ENCODE measurements at places on chromosomes 1 and 21.

DNA sequence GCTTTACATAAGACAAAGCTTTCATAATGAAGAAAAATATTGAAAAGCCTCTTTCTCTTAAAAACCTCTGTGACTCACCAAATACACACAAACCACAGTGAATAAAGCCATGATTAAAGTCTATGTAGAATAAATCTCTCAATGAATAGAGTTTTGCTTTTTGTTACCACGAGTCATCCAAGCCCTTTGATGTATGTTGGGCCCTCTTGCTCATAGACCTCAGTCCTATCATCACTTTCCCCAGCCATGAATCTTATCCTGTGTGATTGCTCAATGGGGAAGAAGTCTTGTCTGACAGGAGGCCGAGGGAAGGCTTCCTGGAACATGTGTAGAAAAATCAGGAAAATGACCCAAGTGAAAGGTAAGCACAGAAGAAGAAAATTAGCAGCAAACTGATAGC is 60.8 kb downstream of the NGF start:
- DNase-seq: no peak

GRCh38 chr1:108829498-108829916 is 27.4 kb downstream of the AKNAD1 start:
- DNase-seq: no peak

DNA sequence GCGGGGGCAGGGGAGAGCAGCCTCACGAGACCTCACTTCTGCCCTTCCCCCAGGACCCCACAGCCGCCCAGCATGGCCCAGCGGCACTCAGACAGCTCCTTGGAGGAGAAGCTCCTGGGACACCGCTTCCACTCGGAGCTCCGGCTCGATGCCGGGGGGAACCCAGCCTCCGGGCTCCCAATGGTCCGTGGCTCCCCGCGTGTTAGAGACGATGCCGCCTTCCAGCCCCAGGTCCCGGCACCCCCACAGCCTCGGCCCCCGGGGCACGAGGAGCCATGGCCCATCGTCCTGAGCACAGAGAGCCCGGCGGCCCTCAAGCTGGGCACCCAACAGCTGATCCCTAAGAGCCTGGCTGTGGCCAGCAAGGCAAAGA is 8.5 kb downstream of the ARHGEF16 start:
- DNase-seq: no peak

GRCh38 chr1:2460203-2460602 is 15.9 kb upstream of the PLCH2 start:
- DNase-seq: no peak

DNA sequence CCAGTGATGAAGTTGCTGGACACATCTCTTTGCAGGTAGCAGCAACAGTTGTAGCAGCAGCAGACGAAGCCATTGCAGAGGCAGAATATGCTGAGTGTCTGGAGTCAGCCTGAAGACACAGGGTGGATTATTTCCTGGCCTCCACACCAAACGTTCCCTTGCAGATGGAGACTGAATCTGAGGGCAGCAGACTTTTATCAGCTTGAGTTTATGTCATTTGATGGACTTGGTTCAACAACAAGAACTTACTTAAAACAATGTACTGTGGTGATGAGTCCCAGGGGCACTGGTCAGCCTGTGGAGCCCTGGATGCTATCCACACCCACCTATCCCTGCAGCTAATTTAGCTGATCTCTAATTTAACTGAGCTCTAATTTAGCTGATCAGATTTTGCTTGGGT is 17.1 kb upstream of the MPZL1 start:
- DNase-seq: no peak

GRCh38 chr1:225777058-225777582 is 506 bp upstream of the SRP9 start:
- no peak for DNase-seq

DNA sequence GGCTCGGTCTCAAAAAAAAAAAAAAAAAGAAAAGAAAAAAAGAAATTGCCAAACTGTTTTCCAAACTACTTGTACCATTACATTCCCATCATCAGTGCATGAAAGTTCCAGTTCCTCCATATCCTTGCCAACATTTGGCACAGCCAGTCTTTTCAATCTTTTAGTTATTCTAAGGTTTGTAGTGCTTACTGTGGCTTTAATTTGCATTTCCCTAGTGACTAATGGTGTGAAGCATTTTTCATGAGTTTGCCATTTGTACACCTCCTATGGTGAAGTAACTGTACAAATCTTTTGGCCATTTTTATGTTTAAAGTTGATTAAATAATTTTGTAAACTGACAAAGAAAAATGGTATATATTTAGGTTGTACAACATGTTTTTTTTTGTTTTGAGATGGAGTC is 70.7 kb downstream of the DEGS1 start:
- DNase-seq: no peak

DNA sequence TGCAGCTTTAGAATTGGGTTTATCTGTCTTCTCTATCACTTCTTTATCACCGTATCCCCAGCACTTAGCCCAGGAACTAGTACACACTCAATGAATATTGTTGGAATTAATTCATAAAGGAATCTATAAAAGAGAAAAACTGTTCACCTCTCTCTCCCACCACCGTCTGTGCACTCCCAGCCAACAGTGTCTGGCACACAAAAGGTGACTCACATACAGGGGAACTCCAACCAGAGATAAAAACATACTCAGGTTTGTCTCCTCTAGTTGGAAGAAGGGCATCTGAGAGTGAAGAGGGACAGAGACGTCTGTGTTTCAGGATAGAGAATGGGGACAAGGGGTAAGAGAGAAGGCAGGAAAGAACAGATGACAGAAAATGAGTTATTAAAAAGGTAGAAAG is 10.0 kb downstream of the ITLN1 start:
- no peak for DNase-seq

DNA sequence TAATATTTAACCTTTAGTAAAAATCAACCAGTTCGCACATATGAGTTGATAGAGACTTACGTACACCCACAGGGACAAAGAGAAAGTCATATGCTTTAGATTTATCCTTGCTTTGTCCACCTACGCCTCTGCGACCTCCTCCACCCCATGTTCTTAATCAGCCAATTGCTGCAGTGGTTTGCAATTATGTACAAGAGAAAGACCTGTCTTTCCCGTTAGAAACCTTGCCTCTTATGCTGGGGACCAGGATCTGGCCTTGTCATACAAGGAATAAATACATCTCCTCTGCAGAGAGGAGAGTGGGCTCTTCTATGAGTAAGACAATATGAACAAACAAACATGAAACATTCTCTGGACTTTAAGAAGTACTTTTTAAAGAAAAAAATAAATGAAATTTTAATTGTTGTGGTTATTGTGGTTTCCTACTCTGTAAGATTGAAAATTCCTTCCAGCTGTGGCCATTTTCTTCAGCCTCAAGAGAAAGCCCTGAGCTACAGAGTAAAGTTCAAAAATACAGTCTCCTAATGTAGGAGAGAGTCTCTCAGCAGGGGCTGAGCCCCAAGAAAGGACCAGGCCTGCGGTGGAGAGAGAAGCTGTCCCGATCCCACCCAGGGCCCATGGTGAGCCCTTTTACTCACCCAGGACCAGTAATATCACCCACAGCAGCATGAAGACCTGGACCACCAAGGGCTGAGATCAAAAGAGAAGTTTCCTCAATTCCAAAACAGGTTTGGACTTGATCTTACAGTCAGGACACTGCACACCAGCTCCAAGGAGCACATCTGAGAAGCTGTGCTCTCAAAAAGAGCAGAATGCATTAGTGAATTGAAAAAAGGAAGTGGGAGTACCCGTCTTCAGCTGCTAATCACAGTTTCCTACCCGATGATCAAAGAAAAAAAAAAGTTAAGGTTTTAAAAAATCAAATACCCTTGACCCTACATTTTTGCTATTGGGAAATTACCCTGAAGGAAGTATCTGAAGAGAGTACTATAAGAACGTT is at the start of gene FCRL5:
TSS of gene FCRL5 (minus strand) at position 822 of the 1,000 bp plus-strand sequence. CDS start at position 669, 153 bp downstream.
- DNase-seq: no peak

- no peak for DNase-seq
Observed at GRCh38 chr1:20481643-20482498, 4.1 kb downstream of the CAMK2N1 start.

- DNase-seq: no peak
Observed at GRCh38 chr1:244371242-244372141, 80.2 kb downstream of the ADSS2 start.

- DNase-seq: peak; percentile 12
Observed at GRCh38 chr1:158329733-158330132, 1.6 kb downstream of the CD1B start.

DNA sequence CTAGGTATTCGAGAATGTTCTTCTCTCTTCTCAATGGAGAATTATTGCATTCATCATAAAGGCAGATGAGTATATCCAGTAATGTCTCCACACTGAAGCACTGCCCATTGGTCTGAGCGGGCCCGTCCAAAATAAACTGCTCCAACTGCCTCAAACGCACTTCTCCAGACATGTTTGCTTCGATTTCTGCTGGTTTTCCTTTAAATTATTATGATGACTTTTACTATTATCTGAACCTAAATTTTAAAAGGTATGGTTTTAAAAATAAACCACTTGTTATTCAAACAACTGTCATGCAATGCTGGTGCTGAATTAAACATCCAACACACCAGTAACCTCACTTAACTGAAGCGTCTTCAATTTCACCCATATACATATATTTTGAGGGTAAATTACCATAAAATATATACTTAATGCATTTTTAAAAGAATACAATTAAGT is 1.3 kb downstream of the CDC42BPA start:
- no peak for DNase-seq

DNA sequence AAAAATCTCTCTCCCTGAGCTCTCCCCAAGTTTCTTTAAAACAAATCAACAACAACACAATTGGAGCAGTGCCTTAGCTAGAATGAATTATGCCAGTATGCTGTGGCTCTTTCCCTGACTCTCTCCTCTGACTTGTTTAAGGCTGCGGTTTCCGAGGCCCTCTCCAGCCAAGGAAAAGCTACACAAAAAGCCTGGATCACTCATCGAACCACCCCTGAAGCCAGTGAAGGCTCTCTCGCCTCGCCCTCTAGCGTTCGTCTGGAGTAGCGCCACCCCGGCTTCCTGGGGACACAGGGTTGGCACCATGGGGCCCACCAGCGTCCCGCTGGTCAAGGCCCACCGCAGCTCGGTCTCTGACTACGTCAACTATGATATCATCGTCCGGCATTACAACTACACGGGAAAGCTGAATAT is 1.9 kb downstream of the S1PR1 start:
- peak; percentile 90 for DNase-seq

- DNase-seq: no peak
Observed at GRCh38 chr1:119908661-119909060, 12.3 kb upstream of the ADAM30 start.

DNA sequence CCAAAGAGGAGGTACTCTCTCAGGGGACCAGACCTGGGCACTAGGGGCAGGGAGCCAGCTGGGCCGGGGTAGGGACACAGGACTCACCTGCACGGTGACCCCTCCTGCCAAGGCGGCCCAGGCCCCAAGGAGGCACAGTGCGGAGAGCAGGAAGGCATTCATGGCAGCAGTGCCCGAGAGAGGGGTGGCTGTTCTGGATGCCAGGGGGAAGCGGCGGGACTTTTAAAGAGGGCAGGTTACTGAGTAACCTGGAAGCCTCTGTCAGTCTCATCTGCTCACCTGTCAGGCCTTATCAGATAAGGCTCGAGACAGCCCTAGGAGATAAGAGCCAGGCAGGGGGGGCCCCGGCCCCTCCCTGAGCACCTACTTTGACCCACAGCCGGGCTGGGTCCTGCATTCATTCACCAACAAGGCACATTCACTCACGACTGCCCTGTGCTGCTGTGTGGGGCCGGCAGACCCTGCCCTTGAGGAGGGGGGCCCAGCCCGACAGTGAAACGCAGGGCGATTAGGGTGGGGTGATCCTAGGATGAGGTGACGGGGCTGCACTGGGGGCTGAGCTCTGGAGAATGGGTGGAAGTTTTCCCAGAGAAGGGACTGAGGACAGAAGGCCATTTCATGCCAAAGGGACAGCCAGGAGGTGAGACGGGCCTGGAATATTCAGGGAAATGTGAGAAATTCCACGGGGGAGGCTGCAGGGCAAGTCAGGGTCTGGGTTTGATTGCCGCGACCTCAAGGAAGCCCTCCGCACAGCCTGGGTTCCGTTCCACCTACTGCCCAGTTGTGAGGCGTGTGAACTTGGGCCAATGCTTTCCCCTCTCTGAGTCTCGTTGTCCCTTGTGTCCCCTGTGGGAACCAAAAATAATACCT is at the start of gene GUCA2A:
TSS of gene GUCA2A (minus strand) at position 195 of the 870 bp plus-strand sequence. CDS start at position 162, 33 bp downstream.
- no peak for DNase-seq

GRCh38 chr1:15575549-15576150 is 9.2 kb downstream of the AGMAT start:
- DNase-seq: no peak

GRCh38 chr21:41894922-41895557 is 15.9 kb upstream of the PRDM15 start:
- DNase-seq: no peak

DNA sequence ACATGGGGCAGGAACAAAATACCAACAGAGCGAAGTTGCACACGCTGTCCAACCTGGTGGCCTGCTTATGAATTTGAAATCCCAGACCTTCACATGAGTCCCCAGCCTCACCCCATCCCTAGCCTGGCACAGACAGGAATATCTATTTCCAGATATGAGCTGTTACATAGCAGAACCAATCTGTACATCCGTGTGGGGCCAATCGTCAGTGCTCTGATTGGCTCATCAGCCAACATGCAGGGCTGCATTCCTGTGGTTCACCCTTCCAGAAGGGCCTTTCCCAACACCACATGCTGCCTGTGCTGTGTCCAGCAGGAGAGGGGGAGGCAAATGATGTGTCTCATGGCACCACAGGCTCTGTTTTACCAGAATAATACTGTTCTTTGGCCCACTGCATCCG is 31.3 kb downstream of the CCN1 start:
- DNase-seq: no peak

DNA sequence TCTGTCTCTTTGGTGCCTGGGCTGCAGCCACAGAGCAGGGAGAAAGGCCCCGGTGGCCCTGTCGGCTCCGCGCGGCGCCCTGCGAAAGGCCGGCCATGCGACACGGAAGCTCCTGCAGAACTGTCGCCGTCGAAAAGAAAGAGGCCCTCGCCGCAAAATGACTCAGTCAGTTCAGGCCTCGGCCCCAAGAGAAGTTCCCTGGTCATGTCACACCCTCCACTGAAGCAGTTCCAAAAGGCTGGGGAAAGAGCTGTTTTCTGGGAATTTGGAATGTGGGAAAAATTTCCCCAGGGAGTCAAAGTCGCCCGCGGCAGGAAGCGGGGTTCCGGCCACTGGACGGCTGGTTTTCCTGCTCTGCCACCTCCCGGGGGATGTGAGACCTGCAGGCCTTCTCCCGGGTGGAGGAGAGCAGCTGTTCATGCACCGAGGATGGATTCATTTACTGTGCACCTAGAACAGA is 115.8 kb upstream of the ZNF678 start:
- DNase-seq: no peak

GRCh38 chr1:156804572-156805243 is 11.9 kb downstream of the SH2D2A start:
- no peak for DNase-seq

GRCh38 chr1:67489643-67490042 is 59.4 kb upstream of the SERBP1 start:
- no peak for DNase-seq

DNA sequence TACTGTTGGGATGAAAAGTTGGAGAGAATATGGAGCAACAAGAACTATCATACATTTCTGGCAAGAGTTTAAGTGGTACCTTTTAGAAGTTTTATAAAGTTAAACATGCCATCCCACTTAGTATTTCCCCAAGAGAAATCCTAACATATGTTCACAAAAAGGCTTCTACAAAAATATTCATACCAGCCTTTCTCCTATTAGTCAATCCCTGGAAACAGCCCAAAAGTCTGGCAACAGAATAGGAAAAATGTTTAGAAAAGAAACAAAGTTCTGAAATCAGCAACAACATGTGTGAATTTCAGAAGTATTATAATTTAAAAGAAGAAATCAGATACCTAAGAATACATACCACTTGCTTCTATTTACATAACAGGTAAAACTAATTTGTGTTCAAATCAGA is 271.0 kb downstream of the DSCAM start:
- no peak for DNase-seq

Measured in CD4-positive, alpha-beta T cell treated with Interleukin-6 for 4 hours (primary cell).